ENCODE measurements at places on chromosomes 3 and 15.

- no peak for DNase-seq
Measured at GRCh38 chr15:78148392-78149067, 632 bp upstream of the IDH3A start.

DNA sequence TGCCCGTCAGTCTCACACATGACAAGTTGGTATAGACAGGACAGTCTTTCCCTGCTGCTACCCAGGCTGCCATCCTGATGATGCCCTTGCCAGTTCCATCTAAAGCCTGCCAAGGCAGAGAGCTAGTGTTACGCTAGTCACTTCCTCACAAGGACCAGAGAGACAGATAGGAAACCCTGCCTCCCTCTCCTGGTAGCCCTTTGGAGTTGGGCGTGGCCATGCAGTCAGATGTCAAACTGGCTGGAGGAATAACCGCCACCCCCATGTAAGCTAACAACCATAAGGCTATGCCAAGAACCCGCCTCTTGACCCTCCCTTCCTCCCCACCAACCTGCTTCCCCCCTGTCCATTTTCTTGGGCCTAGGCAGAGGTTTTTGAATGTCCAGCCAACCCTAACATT is 2.8 kb downstream of the TMEM115 start:
- no peak for DNase-seq

DNA sequence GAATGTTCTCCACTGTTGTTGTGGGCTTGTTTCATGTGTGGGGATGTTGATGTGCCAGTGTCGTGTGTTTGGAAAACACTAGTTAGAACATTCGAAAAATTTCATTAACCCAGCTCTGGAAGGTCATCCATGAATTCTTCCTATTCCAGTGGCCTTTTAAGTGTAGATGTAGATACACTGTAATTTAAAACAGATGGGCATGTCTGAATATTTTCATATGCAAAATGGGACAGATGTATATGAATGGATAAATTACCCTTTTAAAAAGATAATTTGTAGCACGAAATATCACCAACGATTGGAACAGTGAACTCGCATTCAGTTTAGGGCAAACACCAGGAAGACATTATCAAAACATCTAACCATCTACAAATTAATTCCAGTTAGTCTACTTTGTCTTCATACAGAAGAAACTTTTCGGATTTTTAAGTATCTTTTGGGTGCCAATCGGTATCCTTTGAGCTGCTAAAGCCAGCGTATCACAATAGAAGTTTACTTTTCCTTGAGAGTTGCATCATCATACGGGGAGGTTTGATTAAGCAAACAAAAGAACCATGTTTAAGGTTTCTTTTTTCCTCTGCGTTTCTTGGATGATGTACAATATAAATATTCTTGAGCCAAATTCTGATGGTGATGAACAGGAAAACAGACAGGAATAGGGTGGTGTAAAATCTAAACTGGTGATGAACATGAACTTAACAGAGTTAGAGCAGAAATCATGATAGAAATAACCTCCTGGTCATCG is 528.1 kb downstream of the FOXP1 start:
- DNase-seq: no peak

DNA sequence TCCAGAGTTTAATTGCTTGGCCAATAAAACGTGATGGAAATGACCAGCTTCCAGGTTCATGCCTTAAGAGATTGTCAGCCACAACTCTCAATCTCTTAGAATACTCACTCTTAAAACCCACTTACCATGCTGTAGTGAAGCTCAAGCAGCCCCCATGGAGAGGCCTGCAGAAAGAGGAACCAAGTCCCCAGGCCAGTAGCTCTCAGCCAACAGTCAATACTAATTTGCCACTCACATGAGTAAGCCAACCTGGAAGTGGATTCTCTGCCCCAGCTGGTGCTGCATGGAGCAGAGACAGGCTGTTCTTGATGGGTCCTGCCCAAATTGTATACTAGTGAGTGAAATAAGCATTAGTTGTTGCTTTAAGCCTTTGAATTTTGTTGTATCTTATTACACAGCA is 155.9 kb downstream of the OXSM start:
- DNase-seq: no peak

DNA sequence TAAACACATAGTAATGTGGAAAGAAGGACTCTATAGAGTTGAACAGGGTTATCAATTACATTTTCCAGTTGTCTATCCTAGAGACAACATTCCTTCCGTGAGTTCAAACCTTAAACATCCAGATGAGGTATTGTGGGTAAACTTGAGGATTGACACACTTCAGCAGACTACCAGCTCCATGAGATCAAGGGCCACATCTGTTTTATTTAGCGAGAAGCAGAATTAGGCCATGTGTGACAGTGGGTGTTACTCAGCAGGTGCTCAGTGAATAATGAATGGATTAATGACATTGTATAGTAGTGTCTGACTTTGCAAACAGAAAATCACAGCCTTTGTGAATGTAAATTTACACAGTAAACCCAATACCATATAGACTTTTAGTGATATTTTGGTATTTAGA is 941.1 kb upstream of the CFAP20DC start:
- no peak for DNase-seq

DNA sequence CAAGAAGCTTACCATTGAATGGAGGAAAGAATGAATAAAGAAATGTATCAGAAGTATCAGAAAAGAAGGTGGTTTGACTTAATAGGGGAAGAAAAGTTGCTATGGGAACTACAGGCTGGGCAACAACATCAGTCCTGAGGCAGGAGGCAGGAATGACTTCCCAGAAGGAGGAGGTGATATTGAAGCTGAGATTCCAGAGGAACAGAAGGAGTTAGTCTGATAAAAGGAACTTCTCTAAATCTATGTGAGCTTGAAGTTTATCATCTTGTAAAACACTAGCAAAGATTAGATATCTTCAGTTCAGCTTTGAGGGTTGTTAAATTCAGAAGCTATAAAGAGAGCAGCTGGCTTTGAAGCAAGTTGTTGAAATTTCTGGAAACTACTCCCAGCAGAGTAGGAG is 213.3 kb upstream of the THRB start:
- no peak for DNase-seq

DNA sequence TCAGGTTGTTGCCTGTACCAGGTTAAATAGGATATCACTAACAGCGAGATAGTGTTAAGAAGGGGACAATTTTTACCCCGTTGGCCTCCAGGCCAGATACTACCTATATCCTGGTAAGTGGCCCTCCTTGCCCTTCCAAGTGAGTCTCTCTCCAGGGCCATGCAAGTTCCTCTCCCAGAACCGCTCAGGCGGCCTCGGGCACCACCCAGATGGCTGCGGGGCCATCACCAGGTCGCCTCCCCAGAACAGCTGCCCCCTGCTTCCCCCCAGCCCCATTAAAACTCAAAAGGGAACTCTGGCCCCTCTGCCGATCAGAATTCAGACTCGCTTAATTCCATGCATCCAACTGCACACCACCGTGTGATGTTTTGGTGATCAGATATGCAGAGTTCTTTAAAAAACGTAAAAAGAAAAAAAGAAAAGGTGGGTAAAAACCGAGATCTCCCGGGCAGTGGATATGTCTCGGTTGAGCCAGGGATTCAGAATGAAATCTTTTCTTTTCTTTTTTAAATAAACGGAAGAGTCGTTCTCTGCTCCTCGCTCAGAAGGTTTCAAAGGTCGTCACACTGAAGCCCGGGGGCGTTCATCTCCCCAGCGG is 1.9 kb upstream of the TRIM71 start:
- no peak for DNase-seq

DNA sequence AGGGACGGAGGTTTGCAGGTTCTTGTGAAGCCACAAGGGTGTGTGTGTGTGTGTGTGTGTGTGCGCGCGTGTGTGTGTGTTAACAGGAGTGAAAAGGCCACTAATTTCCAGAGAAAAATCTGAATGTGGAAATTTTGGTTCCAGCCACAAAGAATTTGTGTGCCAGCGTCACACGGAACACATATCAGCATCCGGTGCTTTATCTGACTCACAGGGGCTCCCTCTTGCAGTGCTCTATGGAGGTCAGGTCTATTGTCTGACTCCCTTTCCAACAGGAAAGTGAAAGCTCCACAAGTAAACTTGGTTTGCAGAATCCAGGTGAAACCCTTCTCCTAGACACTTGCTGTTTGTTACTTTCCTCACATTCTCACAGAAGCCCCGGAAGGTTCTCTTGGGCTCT is 6.2 kb downstream of the CLDN11 start:
- DNase-seq: no peak

DNA sequence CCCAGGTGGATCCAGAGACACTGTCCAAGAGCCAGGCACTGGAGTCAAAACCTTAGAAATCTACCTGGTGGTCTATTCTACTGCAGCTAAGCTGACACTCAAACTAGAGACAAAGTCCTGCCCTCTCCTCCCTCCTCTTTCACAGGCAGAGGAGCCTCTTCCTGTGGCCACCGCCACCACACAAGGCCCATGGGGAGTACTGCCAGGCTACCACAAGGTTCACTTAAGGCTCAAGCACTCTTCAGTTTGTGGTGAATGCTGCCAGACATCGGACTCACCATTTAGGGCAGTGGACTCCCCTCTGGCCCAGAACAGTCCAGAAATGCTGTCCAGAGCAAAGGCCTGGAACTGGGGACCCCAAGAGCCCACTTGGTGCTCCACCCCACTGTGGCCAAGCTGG is 160.9 kb downstream of the ADAMTS17 start:
- DNase-seq: no peak

DNA sequence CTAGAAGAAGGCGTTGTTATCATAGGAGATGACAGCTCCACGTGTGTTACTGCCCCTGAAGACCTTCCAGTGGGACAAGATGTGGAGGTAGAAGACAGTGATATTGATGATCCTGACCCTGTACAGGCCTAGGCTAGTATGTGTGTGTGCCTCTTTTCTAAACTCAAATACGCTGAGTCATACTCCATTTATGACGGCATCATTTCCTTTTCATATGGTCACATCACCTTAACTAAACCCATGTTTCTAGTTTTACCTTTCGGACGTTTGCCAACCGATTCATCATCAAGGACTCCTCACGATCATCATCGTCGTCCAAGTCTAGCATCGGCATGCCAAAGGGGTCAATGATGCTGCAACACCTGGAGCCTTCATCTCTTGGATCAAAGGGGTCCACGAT is 149.0 kb downstream of the CBLB start:
- DNase-seq: no peak

DNA sequence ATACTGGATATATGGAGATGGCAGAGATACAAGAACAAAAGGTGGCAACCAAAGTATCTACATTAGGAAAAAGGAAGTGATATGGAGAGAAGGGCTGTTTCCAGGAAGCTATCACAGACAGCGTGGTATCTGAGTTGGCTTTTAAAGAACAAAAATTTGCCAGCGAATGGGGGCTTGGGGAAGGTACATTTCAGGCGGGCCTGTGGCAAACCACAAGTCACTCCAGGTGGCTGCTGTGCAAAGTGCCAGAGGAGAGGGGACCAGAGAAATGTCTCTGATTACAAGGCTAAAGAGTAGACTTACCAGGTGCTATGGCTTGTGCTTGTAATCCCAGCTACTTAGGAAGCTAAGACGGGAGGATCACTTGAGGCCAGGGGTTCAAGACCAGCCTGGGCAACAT is 91.1 kb downstream of the MSL2 start:
- DNase-seq: no peak

- no peak for DNase-seq
Measured at GRCh38 chr3:78153973-78154372, 1114.1 kb downstream of the ROBO2 start.

DNA sequence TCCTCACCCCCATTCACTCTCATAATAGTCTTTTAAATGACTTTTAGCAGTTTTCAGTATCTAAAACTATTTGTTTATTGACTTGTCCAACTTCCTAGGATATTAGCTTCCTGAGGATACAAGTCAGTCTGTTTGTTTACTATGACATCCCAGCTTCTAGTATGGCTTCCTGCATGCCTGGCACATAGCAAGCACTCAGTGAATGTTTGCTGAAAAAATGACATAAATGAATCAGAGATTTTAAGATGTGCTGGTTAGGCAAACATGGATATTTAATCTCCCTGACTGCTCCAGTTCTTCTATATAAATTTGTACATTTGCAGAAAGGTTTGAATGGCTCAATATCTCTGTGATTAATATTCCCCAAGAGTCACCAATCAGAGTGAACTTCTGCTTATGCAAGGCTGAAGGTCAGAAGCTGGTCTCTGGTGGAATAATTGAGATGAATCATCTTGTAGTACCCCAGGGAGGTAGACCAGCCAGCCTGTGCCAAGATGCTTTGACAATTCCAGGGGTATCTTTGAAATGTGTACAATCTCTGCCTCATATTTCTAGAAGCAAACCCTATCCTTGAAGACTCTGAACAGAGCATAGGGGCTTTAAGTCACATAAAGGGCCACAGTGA is 219.0 kb upstream of the LMCD1 start:
- no peak for DNase-seq

DNA sequence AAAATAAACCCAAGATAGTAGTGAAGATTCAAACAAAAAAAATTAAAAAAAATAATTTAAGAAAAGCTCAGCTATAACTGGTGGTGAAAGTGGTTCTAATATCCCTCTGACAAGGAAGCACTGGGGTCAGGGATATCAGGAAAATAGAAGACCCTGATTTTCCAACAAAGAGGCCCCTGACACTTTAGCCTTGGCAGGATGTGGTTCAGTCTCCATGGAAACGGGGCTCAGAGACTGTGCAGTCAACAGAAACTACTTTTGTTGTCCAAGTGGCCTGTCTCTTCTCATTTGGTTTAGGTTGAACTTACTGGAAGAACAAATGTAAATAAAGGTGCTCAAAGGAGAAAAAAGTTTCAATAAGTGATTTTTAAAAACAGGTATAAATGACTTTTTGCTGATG is 27.2 kb downstream of the INTS14 start:
- peak; percentile 18 for DNase-seq

DNA sequence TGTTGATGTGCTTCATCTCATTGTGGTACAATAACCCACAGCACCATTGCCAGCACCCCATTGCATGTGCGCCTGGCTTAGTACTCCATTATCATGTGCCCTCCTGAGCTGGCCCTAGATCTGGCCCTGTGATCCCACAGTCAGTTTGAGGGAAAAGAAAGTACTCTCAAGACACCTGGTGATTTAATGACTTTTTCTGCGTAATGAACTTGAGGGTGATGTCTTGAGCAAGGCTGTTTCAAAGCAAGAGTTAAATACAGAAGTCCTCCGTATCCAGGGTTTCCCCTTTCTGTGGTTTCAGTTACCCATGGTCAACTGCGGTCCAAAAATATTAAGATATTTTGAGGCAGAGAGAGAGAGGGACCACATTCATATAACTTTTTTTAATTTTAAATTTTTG is 16.3 kb downstream of the C3orf20 start:
- no peak for DNase-seq

DNA sequence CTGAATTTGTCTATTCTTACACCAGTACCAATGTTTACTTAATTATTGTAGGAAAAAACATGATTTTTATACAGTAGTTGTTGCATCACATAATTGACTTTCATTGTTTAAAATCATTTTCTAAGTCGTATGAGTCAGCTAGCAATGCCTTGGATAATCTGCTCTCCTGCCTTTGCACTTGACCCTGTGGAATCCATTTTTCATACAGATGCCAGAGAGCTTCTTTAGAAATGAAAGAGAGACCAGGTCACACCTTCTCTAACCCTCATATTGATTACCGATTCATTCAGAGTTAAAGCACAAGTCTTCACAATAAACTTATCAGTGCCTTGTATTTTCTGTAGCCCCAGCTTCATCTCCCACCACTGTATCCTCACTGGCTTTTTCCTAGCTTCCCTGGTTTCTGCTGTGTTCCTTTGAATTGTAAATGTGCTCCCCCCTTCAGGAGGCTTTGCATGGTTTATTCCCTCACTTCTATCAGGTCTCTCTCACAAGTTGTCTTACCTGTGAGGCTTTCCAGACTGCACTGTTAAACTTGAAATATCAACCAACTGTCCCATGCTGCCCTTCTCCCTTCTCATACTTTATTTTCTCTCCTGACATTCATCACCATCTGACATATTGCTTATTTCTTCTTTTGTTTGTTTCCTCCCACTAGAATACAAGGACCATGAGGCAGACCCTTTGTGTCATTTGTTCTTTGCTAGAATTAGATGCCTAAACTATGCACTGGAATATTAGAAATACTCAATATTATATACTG is 662.0 kb upstream of the GBE1 start:
- no peak for DNase-seq
